Thyroid gland (tissue), 4 donors: ENCODE measurements at places on chromosomes 16 and 17.

DNA sequence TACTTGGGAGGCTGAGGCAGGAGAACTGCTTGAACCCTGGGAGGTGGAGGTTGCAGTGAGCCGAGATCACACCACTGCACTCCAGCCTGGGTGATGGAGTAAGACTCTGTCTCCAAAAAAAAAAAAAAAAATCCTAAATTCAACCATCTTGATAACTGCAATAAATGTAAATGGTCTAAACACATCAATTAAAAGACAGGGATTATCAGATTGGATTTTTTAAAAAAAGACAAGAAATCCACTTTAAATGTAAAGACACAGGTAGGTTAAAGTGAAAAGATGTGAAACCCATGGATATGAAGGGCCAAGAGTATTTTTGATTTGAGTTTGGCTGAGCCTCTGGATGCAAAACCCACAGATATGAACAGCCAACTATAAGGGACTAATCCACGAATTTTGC, 64.2 kb upstream of the ATP2A3 start:
- no peak for DNase-seq

DNA sequence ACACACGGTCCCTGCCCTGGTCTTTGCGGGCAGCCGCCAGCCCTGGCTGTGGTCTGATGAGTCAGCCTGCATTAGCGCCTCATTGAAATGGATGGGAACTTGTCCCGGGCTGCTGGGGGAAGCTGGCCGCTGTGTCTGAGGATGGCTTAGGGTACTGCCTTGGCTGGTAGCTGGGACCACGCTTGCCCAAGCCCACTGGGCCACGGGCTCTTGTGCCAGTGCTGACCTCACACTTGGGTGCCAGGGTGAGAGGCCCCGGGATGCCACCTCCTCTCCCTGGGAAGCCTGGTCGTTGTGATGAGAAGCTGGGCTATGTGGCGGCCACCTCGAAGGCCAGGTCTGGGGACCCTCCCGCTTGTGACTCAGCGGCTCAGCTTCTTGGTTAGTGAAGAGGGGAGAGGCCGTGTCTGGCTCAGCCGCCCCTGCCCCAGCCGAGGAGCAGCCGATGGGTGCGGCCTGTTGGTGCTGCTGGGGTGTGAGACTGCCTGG, 10.7 kb downstream of the CACNA1H start:
- no peak for DNase-seq

DNA sequence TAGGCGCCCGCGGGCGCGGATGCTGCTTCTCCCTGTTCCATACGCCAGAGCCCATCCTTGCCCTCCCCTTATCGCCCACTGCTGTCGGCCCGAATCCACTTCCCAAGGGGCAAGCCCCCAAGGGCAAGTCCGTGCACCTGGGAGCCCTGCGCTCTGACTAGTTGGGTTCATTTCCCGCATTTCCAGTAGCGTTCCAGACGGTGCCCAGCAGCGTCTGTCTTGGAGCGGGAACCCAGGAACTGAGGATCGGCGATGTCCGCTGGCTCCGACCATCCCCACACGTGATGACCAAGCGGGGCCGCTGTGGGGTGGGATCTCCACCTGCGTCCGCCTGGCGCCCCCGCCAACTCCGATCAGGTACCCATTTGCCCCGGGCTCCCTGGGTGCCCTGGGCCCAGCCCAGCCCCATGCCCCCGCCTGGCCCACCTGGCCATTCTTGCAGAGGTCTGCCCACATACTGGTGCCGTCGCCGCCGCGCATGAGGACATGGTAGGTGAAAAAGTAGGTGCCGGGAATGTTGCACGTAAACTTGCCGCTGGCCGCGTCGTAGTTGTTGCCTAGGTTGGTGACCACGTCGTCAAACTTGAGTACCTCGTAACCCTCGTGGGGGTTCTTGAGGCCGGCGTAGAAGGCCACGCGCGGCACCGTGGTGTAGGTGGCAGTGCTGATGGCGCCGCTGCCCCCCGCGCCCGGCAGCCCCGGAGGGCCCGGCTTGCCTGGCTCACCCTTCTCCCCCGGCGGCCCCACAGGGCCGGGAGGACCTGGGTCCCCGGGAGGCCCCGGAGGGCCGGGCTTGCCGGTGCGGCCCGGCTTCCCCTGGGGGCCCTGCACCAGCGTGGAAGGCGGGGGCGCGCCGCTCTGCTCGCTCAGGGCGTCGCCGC, 837 bp downstream of the C1QL1 start:
- DNase-seq: no peak

GRCh38 chr16:25988084-25988483, 296.3 kb downstream of the HS3ST4 start:
- DNase-seq: no peak

GRCh38 chr16:13289515-13289914, 388.1 kb downstream of the SHISA9 start:
- DNase-seq: no peak

DNA sequence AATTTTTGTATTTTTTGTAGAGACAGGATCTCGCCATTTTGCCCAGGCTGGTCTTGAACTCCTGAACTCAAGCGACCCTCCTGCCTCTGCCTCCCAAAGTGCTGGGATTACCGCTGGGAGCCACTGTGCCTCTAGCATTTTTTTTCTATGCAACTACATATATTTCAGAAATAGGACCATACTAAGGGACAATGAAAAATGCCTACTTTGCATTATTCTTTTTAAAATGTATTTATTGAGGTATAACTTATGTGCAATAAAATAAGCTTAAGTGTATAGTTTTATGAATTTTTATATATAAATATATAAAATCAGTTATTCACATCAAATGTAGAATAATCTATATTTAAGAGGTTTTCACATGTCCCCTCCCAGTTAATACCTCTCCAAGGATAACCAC, 38.1 kb downstream of the KATNIP start:
- no peak for DNase-seq

- no peak for DNase-seq
These were observed 147.8 kb downstream of the SPECC1 start for GRCh38 chr17:20157001-20157310.

DNA sequence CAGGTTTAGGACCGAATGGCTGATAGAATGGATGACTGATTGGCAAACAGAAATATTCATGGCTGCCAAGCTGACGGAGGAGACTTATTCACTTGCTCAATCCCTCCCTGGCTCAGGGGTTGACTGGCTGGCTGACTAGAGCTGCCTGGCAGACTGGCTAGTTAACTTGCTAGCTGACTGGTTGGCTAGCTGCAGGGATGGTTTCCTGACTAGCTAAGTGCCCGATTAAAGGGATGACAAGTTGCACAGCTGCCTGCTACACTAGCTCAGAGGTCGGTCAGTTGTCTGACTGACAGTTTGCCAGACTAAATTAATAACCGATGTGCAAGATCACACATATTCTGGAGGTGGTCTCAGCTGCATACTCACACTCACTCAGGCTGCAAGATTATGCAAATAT, 1208.4 kb upstream of the CDH8 start:
- no peak for DNase-seq

DNA sequence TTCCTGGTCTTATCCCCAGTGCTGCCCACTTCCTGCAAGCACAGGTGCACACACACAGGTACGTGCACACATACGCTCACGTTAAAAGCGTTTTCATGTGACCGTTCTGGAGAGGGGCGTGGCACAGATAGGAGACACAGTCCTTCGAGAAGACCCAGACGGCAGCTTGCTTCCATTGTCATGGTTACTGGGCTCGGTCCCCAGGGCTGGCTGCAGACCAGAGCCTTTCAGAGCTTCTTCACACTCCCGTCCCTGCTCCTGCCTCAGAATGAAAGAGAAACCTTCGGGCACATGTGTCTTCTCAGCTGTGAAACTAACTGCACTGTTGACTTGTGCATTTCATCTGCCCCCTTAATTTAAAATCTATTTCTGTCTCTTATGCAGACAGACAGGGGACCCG, 154.2 kb downstream of the PITPNC1 start:
- peak; percentile 32 for DNase-seq

GRCh38 chr17:30939051-30939689, 17.4 kb downstream of the ADAP2 start:
- DNase-seq: no peak

DNA sequence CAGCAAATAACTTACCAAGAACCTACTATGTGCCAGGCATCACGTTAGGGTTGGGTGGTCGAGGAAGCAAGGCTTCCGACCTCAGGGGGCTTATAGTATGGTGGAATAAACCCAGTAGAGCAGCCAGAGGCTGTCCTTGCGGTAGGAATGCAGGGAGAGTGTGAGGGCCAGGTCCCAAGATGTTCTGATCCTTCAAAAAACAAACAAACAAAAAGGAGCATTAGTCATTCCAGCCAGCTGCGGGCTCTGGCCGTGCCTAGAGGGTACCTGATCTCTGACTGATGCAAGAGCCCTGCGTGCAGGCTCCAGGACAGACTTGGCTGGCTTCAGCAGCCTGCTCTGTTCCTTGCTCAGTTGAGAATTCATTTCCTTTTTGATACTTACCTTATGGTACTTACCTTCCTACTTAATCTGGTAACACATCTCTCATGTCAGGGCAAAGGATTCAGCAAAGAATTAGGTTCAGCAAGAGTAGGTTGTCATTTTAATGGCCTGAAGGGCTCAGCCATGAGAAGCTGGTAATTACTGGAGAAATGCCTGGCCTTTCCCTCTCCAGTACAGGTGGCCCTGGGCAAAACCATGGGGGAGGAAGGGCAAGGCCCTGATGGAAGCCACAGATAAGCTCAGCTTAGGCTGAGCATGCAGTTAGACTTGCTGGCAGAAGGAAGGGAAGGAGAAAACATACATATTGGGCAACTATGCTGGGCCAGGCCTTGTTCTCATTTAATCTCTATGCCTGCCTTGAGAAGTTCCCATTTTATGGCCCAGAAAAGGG, 18.4 kb downstream of the CYB5D2 start:
- peak; percentile 78 for DNase-seq

- DNase-seq: peak; percentile 93
These were observed 3.7 kb upstream of the CACNA1G start for GRCh38 chr17:50556803-50557202.

DNA sequence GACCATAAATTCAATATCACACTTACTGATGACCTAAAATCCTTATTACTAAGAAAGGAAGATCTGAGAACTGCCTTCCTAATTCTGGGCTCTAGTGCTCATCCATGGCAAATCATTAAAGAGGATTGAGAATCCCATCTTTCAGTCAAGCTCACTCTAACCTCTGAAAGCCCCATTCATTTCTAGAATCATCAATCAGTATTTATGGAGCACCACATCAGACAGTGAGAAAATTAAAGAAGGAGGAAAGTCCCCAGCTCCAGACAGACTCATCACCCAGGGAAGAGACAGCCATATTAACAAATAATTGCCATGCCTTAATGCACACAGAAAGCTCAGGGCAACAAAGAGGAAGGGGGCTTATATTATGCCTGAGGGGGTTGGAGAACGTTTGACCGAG, 256.1 kb upstream of the SOX9 start:
- no peak for DNase-seq
